ENCODE measurements at places on chromosomes 2 and 18.

- DNase-seq, result no peak
These were observed 34.5 kb downstream of the GALNT1 start for GRCh38 chr18:35616074-35616473.

DNA sequence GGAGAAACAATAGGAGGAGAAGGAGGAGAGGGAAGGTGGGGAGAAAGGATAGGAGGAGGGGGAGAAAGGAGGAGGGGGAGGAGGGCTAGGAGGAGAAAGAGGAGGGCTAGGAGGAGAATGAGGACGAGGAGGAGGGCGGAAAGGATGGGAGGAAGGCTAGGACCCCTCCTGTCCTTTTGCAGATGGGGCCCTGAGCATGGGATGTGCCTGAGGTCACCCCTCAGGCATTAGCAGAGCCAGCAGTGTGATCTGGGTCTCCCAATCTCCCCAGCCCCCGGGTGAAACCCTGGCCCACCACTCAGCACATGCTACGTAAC, 601 bp upstream of the ANO7 start:
- DNase-seq, result no peak

GRCh38 chr18:70195852-70196434, 9.5 kb downstream of the RTTN start:
- DNase-seq, result no peak

GRCh38 chr2:187382131-187382530, 65.9 kb downstream of the CALCRL start:
- DNase-seq, result no peak

DNA sequence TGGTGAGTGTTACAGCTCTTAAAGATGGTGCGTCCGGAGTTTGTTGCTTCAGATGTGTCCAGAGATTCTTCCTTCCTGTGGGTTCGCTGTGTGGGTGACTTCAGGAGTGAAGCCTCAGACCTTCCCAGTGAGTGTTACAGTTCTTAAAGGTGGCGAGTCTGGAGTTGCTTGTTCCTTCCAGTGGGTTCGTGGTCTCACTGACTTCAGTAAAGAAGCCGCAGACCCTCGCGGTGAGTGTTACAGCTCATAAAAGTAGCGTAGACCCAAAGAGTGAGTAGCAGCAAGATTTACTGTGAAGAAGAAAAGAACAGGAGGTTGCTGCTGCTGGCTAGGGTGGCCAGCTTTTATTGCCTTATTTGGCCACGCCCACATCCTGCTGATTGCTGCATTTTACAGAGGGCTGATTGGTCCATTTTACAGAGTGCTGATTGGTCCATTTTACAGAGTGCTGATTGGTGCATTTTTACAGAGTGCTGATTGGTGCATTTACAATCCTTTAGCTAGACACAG, 34.0 kb upstream of the SPTBN1 start:
- no peak for DNase-seq

DNA sequence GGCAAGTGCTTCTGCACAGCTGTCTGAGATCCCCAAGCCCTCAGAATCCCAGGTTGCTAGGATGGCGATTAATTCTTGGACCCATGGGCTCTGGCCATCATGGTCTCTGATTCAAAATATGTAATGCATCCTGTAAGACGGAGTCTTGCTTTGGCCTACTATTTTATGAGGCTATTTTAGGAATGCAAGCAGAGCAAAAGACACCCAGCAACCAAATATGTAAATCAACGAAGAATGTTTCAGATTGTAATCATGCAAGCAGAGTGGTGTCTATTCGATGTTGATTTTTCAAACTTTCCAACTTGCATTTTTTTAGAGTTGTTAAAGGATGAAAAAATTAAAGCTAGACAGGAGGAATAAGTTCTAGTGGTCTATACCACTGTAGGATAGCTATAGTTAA, 154.8 kb downstream of the COL6A3 start:
- DNase-seq, result no peak

DNA sequence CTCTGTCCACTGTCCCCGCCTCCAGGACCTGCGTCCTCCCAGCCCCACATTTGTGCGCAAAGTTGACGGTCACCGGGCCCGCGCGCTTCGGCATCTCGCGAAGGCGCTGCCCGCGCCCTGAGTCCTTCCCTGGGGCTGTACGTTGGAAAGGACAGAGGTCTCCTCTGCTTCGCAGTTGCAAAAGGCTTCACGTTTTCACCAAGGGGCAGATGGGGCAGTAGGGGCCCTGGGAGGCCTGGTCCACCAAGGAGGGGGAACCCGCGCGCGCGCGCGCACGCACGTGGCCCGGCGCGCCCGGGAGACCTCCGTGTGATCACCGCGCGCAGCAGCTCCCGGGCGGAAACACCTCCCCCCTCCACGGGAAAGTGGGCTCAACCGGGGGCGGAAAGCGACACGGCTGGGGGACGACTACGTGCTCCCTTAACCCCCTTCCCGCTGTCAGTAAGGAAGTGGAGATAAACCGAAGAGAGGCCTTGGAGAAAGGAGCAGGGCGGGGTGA, 21.9 kb downstream of the TEX44 start:
- no peak for DNase-seq

DNA sequence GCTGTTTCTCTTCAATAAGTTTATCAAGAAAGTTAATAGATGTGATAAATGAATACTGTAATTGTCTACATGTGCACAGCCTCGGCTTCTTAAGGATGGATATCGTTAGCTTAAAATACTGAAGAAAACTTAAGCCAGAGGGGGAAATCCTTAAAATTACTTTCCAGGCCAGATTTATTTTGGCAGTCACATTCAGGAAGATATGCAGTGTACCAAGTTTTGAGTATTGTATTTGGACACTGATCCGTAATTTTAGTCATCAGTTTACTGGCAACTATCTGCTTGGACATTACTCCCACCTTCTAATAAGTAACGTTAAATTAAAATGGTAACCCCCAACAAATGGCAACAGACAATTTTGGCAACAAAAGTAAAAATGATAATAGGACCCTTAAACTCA, 770.0 kb upstream of the ZEB2 start:
- no peak for DNase-seq

- no peak for DNase-seq
These were observed 24.5 kb downstream of the PRKD3 start for GRCh38 chr2:37300146-37300545.

DNA sequence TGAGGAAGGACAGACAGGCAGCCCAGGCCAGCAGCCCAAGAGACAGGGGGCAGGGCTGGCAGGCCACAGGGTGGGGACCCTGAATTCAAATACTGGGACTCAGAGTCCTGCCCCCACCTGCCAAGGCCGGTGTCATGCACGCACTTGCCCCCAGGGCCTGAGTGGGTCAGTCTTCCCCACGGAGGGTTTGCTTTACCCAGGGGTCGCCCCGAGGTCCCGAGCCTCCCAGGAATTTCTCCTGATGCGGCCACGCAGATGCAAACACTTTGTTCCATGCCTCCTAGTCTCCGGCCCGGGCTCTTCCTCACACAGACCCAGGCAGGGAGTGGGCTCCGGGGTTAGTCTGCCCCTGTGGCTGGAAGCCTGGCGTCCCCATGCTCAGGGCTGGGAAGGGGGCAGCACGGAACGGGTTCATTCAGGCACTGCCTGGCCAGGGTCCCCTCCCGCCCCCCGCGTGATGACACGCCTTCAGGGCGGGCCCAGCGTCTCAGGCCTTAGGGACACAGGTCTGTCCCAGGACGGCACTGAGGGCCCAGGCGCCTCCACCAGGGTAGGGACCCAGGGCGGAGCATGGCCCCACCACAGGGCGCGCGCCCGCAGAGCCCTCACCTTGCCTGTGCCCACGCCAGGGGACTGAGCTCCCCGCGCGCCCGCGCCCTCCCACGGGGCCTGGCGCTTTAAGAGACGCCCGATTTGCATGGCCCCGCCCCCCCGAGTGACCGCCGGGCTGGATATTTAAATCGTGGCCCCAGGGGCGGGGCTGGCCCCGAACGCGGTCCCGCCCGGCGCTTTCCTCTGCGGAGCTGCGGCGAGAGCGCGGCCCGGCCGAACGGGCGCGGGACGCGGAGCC, at the start of gene SNED1:
TSS of gene SNED1 (plus strand) at position 763 of the 850 bp plus-strand sequence. CDS start 220 bp downstream, outside the sequence.
- peak; percentile 29 for DNase-seq

DNA sequence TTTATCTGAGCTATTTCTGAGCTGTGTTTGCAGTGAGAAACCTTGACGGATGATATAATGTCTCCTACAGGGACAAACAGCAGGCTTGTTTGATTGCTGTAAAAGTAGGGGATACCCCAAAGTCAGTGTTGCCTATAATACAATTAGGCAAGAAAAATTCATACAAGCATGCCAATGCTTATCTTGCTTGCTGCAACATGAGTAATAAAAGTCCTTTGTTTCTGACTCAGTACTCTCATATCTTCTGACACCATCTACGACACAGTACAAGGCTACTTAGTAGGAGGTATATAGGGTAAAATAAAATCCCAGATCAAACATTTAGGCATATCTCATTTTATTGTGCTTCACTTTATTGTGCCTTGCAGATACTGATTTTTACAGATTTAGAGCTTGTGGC, 33.0 kb downstream of the ERBB4 start:
- DNase-seq, result no peak

GRCh38 chr2:12705742-12706141, 11.0 kb upstream of the TRIB2 start:
- DNase-seq, result no peak

GRCh38 chr2:37554155-37554510, 117.3 kb downstream of the CDC42EP3 start:
- DNase-seq, result no peak

GRCh38 chr2:215019085-215019484, 119.3 kb downstream of the ABCA12 start:
- DNase-seq, result no peak

DNA sequence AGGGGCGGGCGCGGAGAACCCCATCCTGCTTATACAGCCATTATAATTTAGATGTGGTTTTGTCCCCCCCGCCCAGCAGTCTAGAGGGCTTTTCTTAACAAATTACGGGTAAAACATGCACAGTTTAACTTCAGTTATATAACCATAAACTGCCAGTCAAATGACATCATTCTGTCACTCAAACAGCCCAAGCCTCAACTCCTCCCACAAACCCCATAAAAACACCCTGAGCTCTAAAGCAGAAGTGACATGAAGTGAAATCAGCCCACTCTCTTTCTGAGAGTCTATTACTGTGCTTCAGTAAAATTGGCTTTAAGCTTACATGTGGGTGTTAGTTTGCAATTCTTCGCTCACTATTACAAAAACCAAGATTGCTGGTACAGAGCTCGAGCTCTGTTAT, 705.1 kb upstream of the GCFC2 start:
- no peak for DNase-seq

- no peak for DNase-seq
These were observed 62.9 kb downstream of the KCNE4 start for GRCh38 chr2:223114917-223115316.

- no peak for DNase-seq
These were observed 335.8 kb downstream of the AGPS start for GRCh38 chr2:177728399-177728765.

- no peak for DNase-seq
These were observed 143.4 kb downstream of the NCKAP5 start for GRCh38 chr2:133424876-133425275.

GRCh38 chr2:46816846-46817726, 98.5 kb downstream of the MCFD2 start:
- no peak for DNase-seq

- no peak for DNase-seq
These were observed 15.8 kb downstream of the CWC22 start for GRCh38 chr2:179991344-179991743.

GRCh38 chr2:39608263-39608575, 57.5 kb upstream of the TMEM178A start:
- no peak for DNase-seq

DNA sequence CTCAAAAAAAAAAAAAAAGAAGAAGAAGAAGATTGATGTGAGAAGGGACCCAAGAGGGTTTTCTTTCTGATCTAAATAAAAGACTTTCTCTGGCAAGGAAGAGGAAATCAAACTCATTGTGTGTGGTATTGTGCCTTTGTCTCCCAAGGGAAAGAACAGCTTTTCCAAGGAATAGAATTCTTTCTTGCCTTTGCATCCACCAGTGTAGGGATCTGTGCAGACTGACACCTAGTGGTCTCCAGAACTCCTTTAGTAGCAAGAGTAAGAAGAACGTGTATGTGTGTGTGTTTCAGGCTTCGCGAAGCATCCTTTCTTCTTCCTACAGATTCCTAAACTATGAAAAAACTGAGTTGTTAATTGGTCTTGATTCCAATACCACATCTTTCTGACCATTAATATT, 33.5 kb upstream of the CRIM1 start:
- DNase-seq, result no peak

DNA sequence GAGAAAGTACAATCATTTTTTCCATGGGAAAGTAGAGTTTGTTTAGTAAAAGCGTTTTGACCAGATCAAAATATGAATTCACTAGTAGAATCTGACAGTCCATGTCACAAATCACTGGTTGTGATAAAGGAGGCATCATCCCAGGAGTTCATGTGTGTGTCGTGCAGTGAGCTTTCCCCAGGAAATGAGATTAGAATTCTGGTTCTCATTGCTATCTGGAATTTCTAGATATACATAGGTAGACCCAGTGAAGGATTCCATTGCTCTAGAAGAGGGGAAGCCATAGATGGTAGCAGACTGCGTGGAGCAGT, 206.6 kb downstream of the NCK2 start:
- DNase-seq, result no peak

DNA sequence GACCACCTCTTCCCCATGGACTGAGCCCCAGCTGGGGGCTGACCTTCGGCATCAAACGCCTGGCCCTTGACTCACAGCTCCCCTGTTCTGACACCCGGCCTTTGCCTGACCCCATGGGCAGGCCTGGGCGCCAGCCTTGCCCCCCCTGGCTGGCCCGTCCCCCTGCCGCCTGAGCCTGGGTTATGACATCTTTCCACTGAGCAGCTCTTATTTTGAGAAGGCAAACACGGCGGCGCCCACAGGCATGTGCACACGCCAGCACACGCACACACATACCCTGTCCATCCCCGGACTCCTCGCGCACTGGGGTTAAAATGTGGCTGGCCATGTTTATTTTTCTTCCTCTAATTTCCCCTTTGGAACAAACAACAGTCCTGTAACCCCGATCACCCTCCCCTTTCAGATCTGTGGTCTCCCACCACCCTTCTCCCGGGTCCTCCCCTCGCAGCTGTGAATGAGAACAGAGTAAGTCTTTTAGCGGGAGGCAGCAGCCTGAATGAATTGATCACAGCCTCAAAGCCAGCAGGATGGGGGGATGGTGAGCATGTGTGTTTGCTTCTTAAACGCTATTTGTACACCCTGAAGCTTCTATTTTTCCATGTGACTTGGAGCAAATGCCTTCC, 11.8 kb upstream of the ATOH8 start:
- DNase-seq, result no peak

GRCh38 chr2:112791019-112791418, 6.7 kb upstream of the IL1A start:
- no peak for DNase-seq

GRCh38 chr2:168662651-168663208, 139.7 kb upstream of the NOSTRIN start:
- DNase-seq, result no peak

GRCh38 chr2:158060835-158061435, 40.7 kb upstream of the UPP2 start:
- DNase-seq, result no peak
